T-helper 1 cell (primary cell): ENCODE measurements at places on chromosomes 2 and 18.

DNA sequence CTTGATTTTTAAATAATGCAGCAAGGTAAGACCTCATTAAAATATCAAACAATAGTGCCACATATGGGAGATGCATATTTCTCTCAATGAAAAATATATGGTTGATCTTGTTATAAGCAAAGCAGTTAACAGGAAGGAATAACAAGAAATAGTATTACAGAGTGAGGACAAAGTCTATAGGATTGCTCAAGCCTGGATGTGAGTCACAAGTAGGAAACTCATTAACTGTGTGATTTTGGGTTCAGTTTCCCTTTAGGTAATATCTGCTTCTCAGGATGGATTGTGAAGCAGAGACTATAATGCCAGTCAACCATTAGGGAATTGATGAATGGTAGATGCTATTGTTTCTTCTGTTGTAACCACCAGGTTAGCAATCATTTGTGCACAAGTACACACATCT lies 42.9 kb upstream of the SPHKAP start:
- no peak for DNase-seq

DNA sequence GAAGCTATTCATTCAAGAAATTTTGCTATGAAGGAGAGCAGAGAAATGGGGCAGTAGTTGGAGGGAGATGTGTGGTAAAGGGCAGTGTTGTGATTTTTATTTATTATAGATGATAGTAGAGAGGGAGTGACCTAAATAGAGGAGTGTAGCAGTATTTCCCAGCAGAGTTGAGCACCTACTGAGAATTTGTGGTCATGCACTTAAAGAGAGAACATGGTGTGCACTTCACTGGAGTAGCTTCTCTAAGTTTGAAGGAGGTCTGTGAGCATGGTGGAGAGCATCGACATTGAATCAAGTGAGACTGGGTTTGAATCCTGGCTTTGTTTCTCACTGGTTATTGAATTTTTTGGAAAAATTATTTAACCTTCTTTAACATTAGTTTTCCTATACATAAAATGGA lies 129.2 kb downstream of the AQP4 start:
- DNase-seq = no peak

GRCh38 chr2:109266998-109267854 lies 138.2 kb downstream of the SH3RF3 start:
- no peak for DNase-seq

DNA sequence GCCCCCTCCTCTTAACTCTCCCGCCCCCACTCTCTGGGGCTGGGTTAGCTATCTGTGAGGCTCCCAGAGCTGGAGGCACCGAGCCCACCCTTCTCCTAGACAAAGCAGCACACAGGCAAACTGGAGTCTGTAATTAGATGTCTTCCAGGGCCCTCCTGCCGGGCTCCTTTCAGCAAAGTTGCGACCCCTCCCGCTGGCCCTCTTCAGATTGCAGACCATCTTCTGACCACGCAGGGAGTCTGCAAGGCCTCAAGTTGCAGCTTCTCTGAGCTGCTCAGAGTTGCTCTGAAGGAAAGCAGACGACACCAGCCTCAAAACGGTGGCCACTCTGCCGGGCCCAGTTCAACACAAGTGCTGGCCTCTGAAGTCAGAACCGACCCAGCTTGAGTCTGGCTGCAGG lies 228.4 kb upstream of the COPS8 start:
- no peak for DNase-seq

DNA sequence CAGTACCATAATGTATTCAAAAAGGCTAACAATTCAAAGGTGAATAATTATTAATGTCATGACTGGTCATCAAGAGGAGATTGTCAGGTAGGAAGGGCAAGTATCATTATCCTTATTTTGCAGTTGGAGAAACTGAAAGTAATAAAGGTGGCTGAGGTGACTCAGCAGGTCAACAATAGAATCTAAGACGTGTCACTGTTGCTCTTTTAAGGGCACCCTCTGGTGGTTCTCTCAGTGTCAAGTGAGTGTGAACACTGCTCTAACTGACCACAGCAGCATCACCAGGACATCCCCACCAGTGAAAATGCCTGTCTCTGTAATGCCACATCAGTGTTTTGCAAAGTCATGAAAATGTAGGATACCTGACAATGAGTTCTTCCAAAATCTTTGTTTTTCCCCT lies 69.7 kb downstream of the DCC start:
- no peak for DNase-seq

DNA sequence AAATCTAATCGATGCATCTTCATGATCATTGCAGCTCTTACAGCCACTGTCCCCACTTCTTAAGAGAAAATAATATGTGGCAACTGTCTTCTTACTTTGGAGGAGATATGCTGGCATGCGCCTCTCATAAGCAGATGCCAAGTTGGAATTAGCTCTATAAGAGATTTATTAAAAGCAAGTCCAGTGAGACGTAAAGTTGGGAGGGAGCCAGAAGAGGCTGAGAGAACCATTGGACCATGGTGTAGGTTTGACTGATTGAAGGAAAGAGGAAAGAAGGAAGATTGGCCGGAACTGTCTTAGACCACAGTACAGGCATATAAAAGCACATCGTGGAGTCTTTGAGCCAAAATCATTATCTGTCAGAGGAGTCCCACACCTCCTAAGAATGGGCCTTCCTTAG lies 265.7 kb upstream of the ZC3H15 start:
- DNase-seq = no peak

GRCh38 chr2:72794572-72794971 lies 31.3 kb downstream of the EXOC6B start:
- DNase-seq = no peak

DNA sequence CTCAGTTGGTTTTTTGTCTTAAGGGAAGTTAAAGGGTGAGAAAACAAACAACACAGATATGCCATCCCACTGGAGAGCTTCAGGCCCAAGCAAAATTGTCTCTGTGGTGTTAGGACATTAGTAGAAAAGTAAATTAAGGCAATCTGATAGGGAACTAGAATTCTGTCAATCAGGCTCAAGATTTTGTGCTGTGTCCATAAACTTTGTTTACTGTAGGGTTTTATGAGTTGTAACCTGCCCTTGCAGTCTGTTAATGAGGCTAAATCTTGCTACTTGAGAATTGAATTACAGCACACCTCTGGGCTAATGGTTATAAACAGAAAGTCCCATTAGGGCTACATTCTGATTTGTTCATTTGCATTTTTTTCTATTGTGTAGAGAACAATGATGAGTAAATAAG lies 78.0 kb upstream of the OTX1 start:
- no peak for DNase-seq

DNA sequence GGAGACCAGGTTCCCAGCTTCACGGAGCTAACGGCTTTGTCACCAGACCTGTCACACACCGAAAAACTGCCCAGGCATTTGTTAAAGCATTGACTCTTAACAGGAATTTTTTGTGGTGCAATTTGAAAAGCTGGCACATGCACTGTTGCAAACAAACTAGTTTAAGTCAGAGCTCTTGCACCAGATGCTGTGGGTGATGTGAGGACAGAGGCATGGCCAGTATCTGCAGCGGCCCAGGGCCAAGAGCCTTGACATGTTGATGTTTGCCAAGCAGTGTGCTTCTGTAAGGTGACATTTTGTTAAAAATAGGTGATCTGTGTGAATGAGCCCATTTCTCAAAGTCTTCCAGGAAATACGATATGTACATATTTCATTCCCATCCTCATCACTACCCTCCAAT lies 142.5 kb downstream of the MTCL1 start:
- DNase-seq = no peak

DNA sequence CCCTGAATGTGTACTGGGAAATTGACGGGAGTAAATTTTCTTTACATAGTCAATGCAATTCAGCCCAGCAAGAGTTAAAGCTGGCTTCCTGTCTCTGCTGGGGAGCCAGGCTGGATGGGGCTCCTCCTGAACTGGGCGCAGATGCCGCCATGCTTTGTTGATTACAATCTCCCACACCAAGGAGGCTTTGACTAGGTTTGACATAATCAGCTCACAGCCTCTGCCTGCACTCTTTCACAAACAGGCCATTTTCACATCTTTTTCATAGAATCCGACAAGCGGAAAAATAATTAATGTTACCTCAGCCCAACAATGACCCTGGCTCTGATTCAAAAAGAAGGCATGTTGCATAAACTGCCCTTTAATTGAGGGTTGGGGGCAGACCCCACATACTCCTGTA lies 54.3 kb downstream of the FOXI3 start:
- DNase-seq = no peak

GRCh38 chr2:48312126-48312525 lies 217.8 kb upstream of the STON1 start:
- no peak for DNase-seq

GRCh38 chr2:220228310-220229006 lies 601.0 kb downstream of the SLC4A3 start:
- no peak for DNase-seq

- DNase-seq = no peak
Measured at GRCh38 chr2:69667805-69668382, 24.4 kb upstream of the AAK1 start.

GRCh38 chr18:29779096-29779495 lies 1263.4 kb downstream of the DSC3 start:
- DNase-seq = no peak

DNA sequence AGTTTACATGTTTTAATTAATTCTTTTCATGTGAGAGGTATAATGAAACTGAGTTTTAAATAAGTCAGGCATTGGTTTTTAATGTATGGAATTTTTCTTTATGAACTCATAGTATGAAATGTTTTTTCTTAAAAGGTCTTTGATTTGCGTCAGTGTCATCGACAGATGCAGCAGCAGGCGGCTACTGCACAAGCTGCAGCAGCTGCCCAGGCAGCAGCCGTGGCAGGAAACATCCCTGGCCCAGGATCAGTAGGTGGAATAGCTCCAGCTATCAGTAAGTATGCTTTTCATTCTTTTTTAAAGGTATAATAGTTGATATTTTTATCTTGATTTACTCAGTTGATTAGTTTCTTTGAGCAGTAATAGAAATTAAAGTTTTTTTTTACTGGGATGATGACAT lies 46.5 kb downstream of the SMAD4 start:
- no peak for DNase-seq

GRCh38 chr2:235394278-235394828 lies 99.5 kb upstream of the AGAP1 start:
- no peak for DNase-seq

DNA sequence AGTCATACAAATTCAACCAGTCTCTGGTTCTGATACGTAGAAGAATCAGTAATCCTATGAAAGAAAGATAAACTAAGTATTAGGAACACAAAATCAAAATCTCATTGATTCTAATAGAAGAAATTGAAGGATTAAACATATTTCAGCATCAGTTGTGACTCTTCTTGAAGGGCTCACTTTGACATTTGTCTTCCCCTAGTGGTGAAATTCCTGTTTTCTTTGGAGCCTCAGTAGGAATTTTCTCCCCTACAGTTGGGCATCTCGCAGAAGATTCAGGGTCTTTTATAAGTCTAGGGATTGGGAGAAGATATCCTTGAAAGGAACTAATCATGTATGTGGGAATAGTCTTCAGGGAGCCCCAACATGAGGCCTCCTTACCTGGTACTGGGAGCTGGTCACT lies 2.8 kb upstream of the CRYGB start:
- DNase-seq = no peak

DNA sequence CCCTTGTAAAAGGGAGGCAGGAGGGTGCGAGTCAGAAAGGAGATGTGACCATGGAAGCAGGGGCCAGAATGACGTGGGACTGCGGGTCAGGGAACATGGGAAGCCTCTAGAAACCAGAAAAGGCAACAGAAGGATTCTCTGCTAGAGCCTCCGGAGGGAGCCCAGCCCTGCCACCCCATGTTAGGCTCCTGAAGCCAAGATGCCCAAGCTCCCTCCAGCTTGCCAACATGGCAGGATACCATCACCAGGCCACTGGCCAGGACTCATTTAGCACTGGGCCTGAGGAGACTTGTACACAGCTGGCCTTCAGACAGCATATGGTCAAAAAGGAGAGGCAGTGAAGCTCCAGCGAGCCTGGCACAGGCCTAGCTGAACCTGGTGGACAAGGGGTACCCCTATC lies 5.6 kb downstream of the TMEM247 start:
- no peak for DNase-seq

DNA sequence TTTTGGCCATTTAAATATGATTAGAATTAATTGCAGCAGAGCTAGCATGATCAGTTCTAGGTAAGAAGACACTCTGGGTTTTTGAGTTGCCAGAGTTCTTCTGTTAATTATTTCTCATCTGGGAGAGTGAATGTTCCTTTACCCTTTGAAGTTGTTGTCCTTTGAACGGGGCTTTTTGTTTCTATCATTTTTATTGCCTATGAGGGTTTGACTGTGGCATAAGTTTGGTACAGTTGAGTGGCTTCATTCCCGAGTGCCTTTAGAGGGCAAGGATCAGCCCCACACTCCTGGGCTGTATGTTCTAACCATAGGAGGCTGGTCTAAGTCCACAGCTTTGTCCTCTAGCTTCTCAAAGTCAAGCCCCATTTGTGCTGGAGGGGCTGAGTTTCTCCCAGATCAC lies 804.3 kb downstream of the KCNJ3 start:
- DNase-seq = no peak

DNA sequence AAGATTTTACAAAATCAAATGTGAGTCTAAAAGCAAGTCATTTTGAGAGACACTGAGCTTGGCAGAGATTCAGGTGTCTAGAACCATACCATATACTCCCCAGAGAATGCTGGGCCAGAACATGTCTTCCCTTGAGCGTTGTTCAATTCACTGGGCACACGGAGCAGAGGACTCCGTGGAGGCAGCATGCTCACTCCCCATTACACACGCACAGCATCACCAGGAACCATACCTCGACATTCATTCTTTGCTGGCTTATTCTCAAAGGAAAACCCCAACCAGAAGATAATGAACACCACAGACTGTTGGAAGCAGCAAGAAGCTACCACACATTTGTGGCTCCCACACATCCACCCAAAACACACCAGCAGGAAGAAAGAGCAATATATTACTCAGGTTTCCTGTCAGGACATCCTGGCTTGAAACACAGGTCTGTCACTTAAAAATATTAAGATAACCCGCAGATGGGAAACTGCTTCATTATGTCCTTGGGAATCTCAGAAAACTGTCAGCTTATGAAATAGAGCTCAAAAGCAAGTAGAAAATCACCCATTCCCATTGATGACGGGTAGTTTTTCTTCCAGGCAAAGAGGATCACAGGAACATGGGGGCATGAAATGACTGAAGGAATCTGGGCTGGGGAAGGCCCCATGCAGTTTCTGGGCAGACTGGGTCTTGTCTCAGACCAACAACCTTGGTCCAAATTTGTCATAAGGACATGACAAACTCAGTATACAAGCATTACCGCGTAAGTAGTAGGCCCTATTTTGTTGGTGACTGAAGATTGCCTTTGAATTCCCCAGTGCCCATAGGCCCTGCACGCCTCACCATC lies 46.4 kb downstream of the PCBP1 start:
- DNase-seq = no peak
